ENCODE measurements at places on chromosomes 6 and 20.

DNA sequence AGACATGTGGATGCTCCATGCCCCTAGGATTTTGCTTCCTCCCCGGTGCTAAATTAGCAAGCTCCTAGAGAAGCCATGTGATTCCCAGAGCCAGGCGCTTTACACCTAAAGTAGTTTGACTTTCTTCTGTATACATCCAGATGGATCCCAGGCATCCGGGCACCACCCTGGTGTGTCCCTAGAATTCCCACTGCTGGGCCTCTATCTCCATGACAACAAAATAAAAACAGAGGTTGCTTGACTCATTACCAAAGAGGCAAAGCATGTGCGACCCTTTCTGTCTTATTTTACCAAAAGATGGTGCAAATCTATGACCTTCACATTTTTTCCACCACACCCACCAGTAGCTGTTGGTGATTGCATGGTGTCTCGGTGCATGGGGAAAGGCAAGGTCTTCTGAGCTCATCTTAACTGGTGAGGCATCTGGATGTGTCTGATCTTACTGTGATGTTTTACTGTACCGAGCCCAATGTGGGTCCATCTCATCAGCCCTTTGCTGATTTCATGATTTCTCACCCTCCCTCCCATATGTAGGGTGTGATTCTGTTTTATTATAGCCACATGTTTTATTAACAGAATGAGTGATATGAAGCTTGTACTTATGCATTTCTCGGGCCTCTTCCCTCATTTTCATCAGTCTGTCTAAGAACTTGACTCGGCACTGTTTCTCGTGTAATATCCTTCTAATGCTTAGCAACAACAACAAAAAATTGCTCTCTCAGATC, 27.4 kb upstream of the VAPB start:
- no peak for DNase-seq

- no peak for DNase-seq
Measured at GRCh38 chr20:5401277-5401875, 84.6 kb upstream of the PROKR2 start.

DNA sequence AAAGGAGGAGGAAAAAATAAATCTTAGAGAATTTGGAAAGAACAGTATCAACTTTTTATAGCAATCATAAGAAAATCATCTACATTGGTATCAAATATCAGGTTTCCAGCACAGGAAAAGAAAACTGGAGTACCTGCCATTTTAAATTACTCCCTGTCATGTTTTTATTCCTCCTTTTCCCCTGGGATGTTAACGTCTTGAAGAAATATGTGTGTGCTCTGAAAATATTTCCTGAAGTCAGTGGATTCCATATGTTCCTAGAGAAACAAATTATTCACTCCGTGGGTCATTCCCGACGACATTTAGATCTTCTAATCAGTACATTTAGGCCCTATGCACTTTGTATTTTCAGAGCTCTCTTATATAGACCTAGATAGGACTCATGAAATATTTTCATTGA, 42.0 kb upstream of the RSPO3 start:
- no peak for DNase-seq

DNA sequence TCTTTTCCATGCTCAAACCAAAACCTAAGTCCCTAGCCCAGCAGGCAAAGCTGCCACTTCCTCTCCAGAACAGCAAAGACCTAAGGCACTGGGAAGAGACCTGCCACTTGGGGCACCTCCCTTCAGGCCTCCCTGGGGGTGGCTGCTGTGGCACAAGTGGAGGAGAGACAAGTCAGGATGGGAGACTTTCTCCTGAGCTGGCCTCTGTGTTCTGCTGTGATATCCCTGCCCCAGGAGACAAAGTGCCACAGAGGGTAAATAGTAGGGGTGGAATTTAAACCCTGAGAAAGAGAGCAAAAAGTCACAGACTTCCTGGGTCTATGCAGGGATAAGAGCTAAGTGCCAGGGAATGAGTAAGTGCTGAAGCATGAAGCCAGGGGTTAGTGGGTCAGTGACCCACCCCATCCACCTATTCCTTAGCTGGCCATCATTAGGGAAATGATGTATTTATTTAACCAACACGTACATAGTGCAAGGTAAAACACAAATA, 84.2 kb downstream of the MRPL14 start:
- DNase-seq, result no peak

- no peak for DNase-seq
Measured at GRCh38 chr20:62726276-62726675, 17.6 kb downstream of the NTSR1 start.

- no peak for DNase-seq
Measured at GRCh38 chr6:62746968-62747367, 460.9 kb upstream of the KHDRBS2 start.

GRCh38 chr6:134750669-134751068, 199.2 kb downstream of the ALDH8A1 start:
- DNase-seq, result no peak

GRCh38 chr20:23086931-23087411, 847 bp upstream of the CD93 start:
- DNase-seq, result no peak

GRCh38 chr6:158793432-158793831, 25.7 kb downstream of the EZR start:
- DNase-seq, result peak; percentile 60

Measured in T-helper 2 cell (primary cell).